ENCODE measurements at places on chromosomes 7 and 10.

- no peak for DNase-seq
Measured at GRCh38 chr10:26739071-26739631, 41.6 kb downstream of the PDSS1 start.

GRCh38 chr10:7436490-7437100 is 25.8 kb upstream of the SFMBT2 start:
- DNase-seq: no peak

DNA sequence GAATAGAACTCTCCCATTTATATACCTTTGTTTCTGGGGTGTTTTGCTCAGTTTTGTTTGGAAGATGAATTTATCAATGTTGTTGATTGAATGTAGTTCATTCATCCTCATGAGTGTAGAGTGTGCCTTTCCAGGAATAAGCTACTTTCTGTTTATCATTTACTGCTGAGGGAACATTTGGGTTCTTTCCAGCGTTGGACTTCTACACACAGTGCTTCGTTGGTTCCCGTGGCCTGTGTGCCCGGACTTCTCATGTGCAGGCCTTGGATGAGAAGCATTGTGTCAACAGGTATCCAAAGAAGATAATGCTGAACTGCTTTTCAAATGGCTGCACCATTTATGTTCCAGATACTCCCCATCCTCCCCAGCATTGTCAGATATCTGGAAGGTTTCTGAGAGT is 107.6 kb upstream of the TNS3 start:
- DNase-seq: no peak

DNA sequence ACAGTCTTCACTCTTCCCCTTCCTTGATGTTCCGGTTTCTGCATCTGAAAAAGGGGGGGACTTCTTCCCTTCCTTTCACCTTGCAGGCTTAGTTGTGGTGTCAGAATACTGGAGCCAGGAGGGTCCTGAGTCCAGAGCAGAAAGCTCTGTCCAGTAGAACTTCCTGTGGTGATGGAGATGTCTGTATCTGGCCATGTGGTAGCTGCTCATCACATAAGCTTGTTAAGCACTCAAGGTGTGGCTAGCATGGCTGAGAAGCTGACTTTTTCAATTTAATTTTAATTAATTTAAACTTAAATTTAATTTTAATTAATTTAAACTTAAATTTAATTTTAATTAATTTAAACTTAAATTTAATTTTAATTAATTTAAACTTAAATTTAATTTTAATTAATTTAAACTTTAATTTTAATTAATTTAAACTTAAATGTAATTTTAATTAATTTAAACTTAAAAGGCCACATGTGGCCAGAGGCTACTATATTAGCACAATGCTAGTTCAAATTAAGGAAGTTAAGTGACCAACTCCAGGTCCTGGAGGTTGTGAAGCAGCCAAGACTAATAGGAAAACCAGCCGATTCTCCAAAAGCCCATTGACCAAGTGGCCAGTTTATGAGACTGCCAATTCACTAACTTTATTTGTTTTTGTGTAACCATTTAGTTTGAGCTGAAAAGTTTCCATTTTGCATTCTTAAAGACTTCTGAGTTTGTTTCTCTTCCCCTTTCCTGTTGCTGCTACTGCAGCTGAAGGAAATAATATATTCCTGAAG is 16.3 kb downstream of the MSRB2 start:
- no peak for DNase-seq

DNA sequence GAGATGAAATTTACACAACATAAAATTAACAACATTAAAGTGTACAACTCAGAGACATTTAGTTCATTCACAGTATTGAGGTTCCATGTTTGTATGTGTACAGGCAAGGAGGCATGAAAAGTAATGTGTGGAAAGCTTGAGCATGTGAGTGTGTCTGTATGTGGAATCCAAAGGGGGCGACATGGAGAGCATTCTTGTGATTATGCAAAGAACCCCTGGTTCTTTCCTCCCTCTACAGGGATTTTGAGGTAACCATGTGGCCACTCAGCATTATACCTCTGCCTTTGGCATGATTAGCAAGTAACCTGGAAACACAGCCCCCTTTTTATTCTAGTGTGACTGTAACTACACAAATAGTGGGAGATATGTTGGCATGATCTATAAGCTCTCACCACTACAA is 21.0 kb downstream of the OR2F1 start:
- no peak for DNase-seq

GRCh38 chr10:30493609-30494530 is 59.9 kb downstream of the MAP3K8 start:
- no peak for DNase-seq

DNA sequence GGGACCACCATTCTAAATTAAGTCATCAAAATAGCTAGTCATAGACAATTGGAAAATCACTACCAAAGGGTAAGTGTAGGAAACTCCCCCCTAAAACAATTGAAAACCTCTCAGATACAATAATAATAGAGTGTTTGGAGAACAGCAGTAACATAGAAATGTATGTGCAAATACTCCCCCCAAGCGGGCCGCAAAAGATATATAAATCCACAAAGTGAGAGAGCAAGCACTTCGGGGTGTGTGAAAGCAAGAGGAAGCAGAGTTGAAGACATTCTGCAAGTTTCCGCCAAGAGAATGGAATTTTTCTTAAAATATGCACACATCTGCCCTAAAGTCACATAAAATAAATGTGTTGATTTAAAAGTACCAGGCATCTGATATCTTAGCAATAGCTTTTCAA is 33.3 kb downstream of the CHCHD3 start:
- DNase-seq: no peak

GRCh38 chr10:6065835-6066234 is 3.7 kb upstream of the IL2RA start:
- no peak for DNase-seq

Measured in CD4-positive, alpha-beta T cell treated with Interleukin-17A for 4 hours (primary cell).